Choroid plexus epithelial cell (primary cell): ENCODE measurements at places on chromosomes 1 and 21.

DNA sequence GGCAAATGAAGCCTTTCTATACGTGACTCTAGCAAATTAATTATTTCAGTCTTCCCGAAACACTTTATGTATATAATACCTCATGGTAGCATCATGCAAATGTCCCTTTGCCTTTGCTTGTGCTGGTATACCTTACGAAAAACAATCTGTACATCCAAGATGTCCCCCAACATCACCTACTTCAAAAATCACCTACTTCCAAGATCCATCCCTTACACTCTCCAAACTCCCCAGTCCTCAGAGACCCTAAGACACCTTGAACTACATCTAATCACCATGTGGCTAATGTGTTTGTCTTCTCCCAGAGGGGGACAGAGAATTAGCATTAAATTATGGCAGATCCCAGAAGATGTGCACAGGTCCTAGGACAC lies 46.5 kb upstream of the CRNN start:
- no peak for DNase-seq

DNA sequence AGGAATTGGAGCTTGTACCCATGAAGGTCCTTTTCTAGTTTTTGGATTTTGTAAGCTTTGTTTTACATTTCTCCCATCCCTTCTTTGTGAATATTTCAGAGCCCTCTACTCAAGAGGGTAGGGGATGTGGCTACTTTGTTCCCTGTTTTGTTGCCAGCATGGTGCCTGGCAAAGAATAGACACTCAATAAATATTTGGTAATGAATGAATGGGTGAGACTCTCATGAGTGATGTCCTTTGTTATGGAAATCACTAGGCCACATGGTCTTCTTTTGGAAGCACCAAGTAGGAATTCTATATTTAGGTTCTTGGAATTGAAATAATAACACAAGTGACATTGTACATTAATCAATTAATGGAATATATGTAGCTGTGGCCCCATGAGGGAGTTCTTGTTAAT lies 26.8 kb upstream of the ATP5PO start:
- DNase-seq = no peak

DNA sequence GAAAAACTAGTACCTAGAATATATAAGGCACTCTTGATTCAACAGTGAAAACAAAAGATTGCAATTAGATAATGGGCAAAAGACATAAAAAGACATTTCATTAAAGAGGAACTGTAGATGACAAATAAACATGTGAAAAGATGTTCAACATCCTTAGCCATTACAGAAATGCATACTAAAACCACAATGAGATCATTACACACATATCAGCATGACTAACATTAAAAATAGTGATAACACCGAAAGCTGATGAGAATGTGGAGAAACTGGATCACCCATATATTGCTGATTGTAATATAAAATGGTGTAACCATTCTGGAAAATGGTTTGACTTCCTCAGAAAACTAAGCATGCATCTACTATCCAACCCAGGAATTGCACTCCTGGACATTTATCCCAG lies 340.3 kb downstream of the SEC16B start:
- DNase-seq = peak; percentile 47

- peak; percentile 76 for DNase-seq
Measured at GRCh38 chr1:82091729-82092128, 291.0 kb downstream of the ADGRL2 start.

GRCh38 chr1:214337511-214337910 lies 56.6 kb downstream of the SMYD2 start:
- DNase-seq = peak; percentile 84

DNA sequence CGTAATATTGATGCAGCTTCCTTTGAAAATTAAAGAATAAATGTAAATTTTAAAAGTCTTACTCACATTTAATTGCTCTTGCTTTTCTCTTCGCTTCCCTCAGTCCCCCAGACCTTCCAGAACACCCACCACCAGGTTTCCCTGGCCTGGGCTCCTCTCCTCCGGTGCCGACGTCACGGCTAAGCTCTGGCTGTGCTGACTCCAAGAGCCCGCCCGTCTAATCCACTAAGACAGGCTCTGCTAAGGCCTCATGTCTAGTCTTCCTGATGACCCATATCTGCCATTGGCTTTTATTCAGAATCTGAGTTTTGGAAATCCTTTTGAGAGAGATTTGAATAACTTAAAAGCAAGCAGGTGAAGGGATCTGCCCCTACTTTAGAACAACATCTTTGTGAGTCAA lies 53.9 kb upstream of the NADK start:
- DNase-seq = no peak

DNA sequence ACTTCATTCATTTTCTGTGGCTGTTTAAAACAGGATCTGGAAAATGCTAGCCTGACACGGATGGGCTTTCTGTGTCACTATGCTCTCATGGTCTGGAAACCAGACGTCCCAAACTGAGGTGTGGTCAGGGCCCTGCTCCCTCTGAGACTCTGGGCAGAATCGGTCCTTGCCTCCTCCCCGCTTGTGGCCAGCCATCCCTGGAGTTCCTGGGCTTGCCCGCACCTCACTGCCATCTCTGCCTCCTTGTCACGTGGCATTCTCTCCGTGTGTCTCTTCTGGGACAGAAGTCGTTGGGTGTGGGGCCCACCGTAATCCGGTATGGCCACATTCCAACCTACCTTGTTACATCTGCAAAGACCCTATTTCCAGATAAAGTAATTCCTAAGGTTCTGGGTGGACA lies 10.1 kb upstream of the ACTRT2 start:
- DNase-seq = no peak

DNA sequence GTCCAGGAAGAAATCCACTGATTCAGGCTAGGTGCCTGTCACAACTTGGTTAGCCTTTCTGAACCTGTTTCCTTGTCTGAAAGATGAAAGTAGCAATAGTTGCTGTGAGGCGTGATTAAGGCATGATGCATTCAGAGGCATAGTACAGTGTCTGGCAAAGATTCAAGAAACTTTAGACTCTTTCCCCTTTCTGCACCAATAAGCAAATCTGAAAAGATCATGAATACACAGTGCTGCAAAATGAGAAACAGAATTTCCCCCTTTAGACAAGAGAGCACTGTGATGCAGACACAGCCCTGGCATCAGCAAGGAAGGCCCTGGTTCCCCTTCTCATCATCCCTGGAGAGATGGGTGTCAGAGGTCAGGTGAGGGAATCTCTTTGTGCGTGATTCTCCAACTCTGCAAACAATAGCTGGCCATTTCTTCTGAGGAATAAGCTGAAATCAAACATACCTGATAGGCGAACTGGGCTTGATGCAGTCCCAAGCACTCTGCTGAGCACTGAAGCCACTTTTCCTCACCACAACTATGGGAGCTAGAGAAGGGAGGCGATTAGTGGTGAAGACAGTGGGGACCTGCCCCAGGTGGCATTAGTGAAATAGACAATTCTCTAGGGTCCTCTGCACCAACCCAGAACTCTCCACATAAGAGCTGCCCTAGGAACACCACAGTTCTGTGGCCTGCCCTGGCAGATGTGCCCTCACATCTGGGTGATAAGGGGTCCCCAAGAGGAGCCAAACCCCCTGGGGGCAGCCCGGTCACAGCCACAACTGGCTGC lies 41.7 kb downstream of the ITPKB start:
- peak; percentile 90 for DNase-seq

- no peak for DNase-seq
Measured at GRCh38 chr1:25563330-25564215, 20.2 kb downstream of the LDLRAP1 start.

DNA sequence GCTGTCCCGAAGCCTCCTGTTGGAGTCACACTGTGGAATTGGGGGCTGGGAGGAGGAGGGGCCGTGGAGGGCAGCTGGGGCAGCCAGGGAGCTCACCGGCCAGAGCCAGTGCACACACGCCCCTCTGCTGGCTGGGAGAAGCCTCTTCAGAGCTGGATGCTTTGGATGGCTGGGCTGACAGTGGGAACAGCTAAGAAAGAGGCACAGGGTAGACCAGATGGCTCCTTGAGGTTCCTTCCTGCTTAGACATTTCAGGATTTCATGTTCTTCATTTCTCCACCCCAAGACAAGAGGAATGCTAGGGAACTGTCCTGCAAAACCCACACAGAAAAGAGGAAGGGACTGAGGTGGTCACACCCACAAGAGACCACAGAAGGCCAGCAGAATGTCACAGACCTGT lies 254.8 kb upstream of the VAMP3 start:
- DNase-seq = peak; percentile 22

DNA sequence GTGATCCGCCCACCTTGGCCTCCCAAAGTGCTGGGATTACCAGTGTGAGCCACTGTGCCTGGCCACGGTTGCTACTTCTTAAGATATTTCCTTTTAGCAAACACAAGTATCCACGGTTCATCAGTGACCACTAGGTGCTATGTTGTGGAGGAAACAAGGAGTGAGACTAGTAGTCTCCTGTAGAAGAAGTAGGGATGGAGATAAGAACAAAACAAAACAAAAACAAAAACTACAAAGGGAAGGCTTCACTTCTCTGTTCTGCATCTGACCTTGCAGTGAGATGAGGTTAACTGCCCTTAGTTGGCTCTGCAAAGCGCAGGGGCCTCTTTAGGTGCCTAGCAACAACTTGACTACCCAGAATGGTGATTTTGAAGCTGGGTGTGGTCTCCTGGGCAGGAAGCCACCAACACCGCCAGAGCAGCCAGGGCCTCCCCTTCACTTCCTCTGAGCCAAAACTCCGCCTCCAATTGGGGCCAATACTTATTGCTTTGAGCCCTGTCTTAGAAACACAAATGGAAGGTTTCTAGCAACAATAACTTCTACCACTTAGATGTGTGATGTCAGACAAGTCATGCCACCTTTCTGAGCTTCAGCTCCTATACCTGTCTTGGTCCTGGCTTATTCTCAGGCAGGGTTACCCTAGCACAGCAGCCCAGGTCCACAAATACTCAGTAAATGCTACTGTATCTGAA lies 12.8 kb upstream of the CDC42 start:
- DNase-seq = peak; percentile 64

- no peak for DNase-seq
Measured at GRCh38 chr1:234973426-234974250, 155.0 kb downstream of the TOMM20 start.

GRCh38 chr1:18840145-18840544 lies 19.3 kb downstream of the TAS1R2 start:
- no peak for DNase-seq

GRCh38 chr1:12229835-12230548 lies at the start of gene VPS13D:
Gene VPS13D, plus strand, starts transcription at chr1:12230030. Its CDS starts 4,237 bp downstream, at chr1:12234267.
- peak; percentile 81 for DNase-seq
